ENCODE measurements at places on chromosomes 4 and X. TPM values are rescaled to one million over a fixed set of nuclear protein-coding genes. Genes with fewer than 3 reads are reported as not detected.

Gene TMEM47
- 33.1 TPM for total RNA-seq

Gene AMBN
- not detected for total RNA-seq

Gene KCND1
- total RNA-seq, result not detected

Gene RAB33A
- 0.49 TPM for total RNA-seq

Gene WDR17
- 0.05 TPM for total RNA-seq

Gene NPFFR2
- total RNA-seq, result not detected

Gene PHOX2B
- total RNA-seq, result not detected

All from mammary microvascular endothelial cell (primary cell).